Stimulated activated CD8-positive, alpha-beta memory T cell treated with anti-CD3 and anti-CD28 coated beads, Interleukin-12 subunit alpha, Interleukin-12 subunit beta, amount 100 ng/mL, for 4 hours (primary cell): ENCODE measurements at places on chromosomes 6 and 20.

DNA sequence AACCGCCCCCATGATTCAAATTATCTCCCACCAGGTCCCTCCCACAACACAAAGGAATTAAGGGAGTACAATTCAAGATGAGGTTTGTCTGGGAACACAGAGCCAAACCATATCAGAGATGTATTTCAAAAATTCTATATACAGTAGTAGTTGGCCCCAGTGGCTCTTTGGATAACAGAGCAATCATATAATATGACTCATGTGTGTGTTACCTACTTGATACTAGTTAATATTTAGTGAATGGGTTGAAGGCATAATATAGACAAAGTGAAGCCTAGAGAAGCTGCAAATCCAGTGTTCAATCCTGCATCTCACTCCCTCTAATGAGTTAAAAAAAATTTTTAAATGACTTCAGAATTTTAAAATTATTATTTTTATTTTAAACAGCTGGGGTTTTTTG lies 43.2 kb downstream of the KAT14 start:
- DNase-seq: no peak

- no peak for DNase-seq
Observed at GRCh38 chr6:75090576-75090975, 115.3 kb downstream of the COL12A1 start.

DNA sequence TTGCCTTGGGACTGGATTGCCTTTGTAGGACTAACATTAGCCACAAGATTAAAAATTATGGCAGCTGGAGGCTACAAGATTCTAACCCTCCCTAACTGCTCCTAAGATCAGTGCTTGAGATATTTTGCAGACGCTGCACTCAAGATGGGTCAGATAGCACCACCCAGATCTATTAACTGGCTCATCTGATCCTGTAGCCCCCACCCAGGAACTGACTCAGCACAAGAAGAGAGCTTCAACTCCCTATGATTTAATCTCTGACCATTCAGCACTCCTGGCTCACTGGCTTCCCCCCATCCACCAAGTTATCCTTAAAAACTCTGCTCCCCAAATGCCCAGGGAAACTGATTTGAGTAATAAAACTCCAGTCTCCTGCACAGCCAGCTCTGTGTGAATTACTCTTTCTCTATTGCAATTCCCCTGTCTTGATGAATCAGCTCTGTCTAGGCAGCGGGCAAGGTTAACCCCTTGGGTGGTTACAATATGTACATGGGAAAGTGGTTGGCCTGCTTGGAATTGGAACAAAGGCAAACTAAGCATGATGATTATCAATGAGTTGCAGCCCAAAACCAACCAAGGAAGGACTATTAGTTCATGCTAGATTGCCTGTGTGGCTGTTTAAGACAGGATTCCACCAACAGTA lies 111.3 kb downstream of the OR2B2 start:
- no peak for DNase-seq

DNA sequence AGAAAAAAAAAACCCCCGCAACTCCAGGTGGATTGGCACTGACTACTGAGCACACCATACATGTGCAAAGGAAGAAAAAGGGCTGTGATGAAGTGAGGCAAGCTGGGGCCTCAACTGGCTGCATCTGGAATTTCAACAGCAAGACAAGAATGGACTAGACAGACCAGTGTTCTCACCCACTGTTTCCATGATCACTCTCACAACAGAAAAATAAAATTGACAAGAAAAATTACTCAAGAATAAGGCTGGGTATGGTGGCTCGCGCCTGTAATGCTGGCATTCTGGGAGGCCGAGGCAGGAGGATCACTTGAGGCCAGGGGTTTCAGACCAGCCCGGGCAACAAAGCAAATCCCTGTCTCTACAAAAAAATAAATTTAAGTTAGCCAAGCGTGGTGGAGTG lies 18.8 kb downstream of the ZNF217 start:
- DNase-seq: no peak

DNA sequence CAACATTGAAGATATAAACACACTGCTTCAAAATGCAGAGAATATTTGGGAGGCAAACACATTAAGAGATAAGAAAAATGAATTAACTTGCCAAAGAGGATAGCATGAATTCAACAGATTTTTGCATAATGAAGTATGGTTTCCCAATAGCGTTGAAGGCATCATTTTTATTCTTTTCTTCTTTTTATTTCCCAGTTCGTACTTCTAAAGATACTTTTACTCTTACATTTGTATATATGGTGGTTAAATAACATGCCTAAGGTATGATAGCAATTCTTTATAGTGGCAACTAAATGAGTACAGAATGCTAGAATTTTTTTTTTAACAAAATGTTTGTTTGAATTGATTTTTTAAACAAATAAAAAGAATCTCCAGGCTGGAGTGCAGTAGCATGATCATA lies 473.4 kb upstream of the MARCKS start:
- no peak for DNase-seq

DNA sequence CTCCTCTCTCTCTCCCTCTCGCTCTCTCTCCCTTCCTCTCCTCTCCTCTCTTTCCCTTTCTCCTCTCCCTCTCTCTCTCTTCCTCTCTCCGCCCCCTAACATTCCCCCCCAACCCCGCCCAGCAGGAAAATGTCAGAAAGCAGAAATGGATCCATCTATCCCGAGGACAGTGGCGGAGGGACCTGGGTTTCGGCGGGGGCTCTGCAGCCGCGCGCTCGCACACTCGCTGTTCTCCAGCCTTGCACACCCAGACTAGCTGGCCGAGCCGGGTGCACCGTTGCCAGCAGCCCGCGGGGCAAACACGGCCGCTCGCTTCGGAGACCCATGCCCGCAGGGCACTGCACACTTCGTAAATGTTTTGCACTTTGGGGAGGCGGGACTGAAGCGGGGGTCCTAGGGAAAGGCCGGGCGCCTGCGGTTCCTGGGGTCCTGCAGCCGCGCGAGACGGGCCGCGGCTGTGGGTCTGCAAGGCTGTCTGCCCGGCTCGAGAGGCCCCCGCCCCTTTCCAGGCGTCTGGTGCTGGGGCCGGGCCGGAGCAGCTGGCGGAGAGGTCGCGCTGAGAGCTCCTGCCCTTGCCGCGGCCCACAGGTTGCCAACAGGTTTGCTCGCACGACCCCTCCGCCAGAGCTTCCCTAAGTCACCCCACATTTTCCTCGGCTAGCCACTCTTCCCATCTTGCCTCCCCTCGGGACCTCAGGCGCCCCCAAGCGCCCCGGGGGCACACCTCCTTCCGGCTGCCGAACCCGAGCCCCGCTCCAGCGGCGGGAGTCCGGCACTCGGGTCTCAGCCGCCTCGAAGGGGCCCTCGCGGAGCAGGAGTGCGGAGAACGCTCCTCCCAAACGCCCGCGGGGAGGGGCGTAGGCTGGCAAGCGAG lies 818 bp upstream of the MDGA1 start:
- DNase-seq: peak; percentile 73
